ENCODE measurements at places on chromosomes 1 and 21.
A peak's percentile ranks its signal among the peaks of the same experiment; 100 is the strongest.

DNA sequence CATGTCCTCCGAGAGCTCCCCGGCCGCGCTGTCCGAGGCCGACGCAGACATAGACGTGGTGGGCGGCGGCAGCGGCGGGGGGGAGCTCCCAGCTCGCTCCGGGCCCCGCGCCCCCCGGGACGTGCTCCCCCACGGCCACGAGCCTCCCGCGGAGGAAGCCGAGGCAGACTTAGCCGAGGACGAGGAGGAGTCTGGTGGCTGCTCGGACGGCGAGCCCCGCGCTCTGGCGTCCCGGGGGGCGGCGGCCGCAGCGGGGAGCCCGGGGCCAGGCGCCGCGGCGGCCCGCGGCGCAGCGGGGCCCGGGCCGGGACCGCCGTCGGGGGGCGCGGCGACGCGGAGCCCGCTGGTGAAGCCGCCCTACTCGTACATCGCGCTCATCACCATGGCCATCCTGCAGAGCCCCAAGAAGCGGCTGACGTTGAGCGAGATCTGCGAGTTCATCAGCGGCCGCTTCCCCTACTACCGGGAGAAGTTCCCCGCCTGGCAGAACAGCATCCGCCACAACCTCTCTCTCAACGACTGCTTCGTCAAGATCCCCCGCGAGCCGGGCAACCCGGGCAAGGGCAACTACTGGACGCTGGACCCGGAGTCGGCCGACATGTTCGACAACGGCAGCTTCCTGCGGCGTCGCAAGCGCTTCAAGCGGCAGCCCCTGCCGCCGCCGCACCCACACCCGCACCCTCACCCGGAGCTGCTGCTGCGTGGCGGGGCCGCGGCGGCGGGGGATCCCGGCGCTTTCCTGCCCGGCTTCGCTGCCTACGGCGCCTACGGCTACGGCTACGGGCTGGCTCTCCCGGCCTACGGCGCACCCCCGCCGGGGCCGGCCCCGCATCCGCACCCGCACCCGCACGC lies 547 bp downstream of the FOXD2 start:
- DNase-seq: no peak

DNA sequence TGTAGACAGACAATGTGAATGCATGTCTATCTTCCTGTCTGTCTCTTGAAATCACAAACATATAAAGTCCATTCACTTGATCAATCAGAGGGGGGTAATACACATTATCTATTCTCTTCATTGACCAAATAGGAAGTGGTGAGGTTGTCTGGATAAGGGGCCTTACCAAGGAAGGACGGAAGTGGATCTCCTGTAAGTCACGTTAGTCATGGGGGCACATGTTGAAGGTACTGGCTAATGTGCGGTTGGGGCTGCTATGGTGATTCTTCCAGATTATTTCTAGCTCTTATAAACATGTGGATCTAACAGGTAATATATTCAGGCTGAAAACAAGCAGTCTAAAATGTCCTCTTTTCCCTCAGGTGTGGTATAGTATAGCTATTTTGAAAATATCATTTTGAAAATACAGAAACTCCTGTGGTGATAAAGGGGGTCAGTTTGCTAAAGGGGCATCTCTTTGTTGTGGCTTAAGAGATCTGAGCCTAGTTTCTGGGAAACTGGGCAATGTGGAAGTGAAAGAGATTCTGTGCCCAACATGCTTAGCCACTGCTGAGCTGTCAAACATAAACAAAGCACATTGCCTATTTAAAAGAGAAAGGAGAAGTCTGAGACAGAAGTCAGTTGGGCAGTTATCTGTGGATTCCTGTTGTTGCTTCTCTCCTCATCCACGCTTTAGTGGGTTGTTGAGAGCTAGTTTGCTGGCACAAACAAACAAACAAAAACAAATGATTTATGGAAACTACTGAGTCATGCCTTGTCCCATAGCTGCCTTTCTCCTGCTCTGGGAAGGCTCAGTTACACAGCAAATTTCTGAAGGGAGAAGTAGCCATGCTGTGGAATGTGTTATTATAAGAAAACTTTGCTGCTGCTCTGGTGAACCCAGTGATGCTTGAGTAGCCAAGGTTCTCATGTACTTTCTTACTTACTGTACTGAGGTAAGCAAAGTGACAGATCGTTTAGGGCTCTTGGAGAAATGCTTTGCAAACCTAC lies 166.9 kb downstream of the HLX start:
- DNase-seq: no peak

DNA sequence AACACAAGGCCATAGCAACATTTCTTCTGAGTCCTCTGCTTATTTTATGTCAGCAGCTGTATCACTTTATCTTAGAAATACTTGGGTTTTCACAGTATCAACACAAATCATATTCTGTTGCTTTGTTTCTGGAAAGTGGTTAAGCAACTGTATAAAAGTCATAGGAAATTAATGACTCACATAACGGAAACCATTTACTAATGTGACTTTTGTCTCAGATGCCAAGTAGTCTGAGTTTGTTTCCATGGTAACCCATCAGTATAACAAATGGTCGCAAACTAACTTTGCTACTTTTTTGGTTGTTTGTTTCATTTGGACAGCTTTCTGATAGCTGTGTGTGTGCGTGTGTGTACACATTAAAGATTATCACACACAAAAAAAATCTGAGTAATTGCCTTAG lies 31.1 kb downstream of the EEIG2 start:
- DNase-seq: no peak

GRCh38 chr1:95017775-95018174 lies 55.0 kb downstream of the ALG14 start:
- no peak for DNase-seq

DNA sequence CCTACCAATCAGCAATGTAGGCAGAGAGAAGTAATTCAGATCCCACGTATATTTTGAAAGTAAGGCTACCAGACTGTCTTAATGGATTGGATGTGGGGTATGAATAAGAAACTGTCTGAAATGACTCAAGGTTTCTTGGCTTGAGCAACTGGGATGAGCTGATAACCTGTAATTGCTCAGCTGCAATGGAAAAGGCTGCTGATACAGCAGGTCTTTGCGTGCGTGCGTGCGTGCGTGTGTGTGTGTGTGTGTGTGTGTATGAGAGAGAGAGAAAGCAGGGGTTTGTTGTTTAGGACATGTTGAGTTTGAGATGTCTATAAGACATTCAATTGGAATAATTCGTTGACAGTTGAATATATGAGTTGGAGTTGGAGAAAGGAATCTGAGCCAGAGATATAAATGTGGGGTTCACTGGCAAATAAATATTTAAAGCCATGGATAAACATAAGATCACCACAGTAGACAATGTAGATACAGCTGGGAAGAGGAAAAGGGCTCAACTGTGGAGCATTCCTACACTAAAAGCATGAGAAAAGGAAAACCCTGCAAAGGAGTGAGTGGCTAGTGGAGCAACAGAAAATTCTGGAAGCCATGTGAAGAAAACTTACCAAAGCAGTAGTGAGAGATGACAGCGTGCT lies 72.9 kb downstream of the UCHL5 start:
- no peak for DNase-seq

DNA sequence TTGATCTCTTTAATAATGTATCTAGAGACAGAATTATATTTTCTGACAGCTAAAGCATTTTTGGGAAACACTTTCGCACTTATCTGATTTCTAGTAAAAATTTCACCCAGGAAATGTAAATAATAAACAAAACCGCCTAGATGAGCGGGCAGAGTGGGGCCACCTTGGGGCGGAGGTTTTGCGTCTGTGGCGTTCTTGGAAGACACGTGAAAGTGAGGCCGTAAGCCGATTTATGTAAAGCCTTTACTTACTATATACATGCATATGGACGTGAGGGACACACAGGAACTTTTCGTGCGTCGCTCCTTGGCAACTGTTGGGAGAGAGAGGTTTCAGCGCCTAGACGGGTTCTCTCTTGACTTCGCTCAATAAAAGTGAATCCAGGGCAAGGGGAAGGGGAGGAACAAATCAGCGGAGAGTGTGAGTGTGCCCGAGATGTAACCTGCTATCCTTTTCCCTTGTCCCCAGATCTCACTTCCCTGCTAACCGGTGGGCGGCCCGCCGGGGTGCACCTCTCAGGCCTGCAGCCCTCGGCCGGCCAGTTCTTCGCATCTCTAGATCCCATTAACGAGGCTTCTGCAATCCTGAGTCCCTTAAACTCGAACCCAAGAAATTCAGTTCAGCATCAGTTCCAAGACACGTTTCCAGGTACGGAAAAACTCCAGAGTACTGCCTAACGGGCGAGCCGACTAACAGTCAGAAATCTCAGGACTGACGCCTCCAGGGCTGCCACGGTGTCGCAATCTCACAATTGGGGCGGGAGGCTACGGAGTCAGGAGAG lies 1.7 kb downstream of the HLX start:
- DNase-seq: no peak

- DNase-seq: no peak
These were observed 48.7 kb downstream of the IRF2BP2 start for GRCh38 chr1:234561319-234561718.

GRCh38 chr1:157958263-157958662 lies 35.2 kb upstream of the KIRREL1 start:
- no peak for DNase-seq

DNA sequence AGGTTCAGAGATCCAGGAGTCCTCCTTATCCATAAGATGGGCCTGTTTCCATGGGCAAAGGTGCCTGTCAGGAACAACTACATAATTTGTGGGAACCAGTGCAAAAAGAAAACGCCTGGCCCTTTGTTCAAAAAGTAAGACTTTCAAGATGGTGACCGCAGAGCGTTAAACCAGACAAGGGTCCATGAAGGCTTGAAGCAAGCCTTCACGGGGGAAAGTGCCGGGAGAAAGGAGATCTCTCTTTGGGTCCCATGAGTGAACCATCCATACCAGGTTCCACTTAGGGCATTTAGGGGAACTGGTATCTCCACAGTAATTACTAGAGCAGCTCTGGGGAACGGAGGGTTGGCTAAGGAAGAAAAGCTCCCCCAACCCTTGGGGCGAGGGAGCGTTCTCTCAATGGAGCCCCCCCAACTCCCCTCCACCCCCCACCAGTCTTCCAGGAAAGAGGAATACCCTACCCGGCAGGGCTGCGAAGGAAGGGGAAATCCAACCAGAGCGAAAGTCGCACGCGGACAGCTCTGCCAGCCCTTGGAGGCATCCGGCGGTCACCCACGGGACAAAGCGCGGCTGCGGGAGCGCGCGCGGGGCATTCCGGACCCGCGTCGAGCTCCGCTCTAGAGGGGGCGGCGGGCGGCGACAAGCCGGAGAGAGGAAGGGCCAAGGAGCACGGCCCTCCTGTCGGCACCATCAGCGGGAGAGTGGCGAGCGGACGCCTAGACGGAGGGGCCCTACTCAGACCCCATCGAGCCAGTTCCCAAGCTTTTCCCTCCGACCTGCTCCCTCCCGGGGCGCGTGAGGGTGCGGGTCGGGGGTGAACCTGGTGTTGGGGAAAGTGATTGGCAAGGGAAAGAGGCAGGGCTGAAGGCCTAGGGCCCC lies 687 bp upstream of the RASSF5 start:
- DNase-seq: no peak

- no peak for DNase-seq
These were observed 5.9 kb downstream of the COX20 start for GRCh38 chr1:244841273-244841927.

GRCh38 chr21:45962531-45963231 lies 18.9 kb upstream of the COL6A1 start:
- no peak for DNase-seq

DNA sequence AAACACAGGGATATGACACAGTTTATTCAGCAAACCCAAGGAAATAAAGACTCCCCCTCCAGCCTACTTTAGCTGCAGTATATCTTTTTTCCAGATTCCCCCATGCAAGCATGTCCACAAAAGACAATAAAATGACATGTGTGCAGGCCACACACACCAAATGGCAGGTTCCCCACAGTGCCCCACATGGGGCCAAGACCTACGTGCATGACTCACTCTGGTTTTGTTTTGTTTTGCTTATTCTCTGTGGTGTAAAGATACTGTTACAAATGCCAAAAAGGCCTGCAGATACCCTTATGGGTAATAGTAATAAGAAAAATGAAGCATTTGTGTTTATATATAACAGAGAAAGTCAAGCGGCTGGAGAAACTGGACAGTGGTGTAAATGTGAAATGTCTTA lies 71.6 kb downstream of the RD3 start:
- DNase-seq: peak; percentile 39

- DNase-seq: no peak
These were observed 136.8 kb downstream of the KCNK2 start for GRCh38 chr1:215219372-215219771.

DNA sequence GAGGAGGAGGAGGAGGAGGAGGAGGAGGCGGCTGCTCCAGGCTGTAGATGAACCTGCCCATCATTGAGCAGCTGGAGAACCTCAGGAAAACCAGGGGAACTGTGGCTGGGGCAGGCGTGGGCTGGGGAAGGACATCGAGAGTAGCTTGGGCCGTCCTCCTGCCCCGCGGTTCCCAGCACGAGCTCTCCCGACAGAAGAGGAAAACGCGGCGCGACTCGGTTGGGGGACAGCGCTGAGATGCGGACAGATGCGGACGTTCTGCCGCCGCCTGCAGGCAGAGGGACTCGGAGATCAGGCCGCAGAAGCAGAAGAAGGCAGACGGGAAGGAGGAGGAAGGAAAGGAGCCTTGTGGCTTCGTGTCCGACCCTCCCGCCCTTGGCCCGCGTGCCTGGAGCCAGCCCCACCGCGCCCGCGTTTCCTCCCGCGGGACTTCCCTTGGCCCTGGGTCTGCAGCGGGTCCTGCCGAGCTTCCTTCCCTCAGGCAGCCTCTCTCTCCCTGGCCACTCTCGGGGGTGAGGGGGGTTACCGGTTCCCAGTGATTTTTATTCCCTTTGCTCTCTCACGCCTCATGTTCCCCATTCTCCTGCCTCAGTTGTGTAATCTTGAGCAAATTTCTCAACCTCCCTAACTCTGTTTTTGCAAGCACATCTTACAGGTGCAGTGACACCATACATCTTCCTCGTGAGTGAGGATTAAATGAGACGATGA lies 1.7 kb upstream of the TNFRSF9 start:
- DNase-seq: no peak

- no peak for DNase-seq
These were observed 255.8 kb downstream of the ZP4 start for GRCh38 chr1:237634922-237635321.

DNA sequence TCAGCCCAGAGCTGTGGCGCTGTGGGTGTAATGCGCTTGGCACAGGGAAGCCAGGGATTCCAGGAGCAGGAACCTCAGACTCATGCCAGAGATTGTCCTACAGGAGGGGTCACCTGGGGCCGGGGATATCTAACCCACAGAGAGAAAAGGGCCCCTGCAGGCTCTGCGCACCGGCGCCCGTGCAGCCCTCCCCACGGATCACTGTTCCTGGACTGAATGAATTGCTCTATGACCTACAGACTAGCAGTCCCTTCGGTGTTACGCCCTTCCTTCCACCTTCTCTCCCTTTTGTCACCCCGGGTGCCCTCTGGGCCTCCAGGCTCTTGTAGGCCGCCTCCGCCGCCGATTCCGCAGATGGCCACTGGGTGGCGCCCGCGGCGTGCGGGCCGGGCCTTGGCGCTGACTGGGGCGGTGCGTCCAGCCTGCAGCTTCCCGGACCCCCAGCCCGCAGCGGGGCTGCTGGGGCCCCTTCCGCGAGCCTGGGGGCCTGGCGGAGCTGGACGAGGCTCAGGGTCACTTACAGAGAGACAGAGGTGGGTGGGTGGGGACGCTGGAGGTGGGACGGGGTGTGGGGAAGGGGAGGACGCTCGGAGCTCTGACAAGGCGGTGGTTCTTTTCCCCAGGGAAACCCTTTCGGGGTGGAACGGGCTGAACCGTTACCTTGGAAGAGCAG lies 101.3 kb downstream of the IER5 start:
- DNase-seq: peak; percentile 68

- no peak for DNase-seq
These were observed 26.3 kb upstream of the PTGFR start for GRCh38 chr1:78464449-78464891.

Data from NCI-H345 (cell line).